ENCODE measurements at places on chromosomes 5 and 9.

- DNase-seq = no peak
These were observed 24.1 kb downstream of the PCDH1 start for GRCh38 chr5:141853895-141854626.

DNA sequence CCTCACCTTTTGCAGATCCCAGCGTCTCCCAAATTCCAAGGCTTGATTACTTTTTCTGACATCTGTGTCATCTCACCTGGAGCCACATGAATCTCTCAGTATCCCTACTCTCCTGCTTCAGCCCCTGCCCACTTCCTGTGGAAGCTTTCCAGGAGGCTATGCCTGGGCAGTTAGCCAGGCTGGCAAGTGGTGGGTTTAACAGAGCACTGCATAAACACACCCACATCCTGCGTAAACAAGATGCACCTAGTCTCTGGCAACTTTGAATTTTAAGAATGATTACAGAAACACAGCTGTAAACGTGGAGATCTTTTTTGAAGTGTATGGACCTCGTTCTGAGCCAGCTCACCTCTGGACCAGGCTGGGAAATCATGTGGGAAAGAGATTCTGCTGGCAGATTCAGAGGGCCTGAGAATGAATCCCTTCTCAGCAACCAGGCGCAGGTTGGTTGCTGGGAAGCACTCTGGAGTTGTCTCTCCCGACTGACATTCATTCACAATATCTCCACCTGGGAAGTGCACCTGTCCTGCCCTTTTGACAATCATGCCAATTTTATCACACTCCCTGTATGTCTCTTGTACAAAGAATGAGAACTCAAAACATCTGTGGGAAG is 55.7 kb upstream of the FANCC start:
- DNase-seq = no peak

GRCh38 chr9:95572381-95573151 is 55.8 kb upstream of the PTCH1 start:
- DNase-seq = no peak

DNA sequence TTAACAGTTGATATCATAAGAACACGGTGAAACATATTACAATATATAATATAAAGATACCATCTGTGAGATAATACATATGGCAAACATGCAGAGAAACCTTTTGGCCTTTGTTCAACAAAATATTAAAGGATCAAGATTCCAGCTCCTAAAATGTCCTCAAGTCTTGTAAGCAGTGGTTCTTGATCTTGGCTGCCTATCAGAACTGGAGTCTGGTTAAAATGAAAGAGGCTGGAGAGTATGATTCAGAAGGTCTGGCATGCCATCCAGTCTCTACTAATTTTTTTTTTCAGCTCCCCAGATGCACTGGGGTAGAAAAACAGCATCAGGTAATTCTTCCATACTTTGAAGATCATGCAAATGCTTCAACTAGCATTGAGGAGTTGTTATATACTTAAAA is 83.2 kb downstream of the TNC start:
- DNase-seq = no peak

- no peak for DNase-seq
These were observed 198.6 kb upstream of the SH3GL2 start for GRCh38 chr9:17380126-17380861.

DNA sequence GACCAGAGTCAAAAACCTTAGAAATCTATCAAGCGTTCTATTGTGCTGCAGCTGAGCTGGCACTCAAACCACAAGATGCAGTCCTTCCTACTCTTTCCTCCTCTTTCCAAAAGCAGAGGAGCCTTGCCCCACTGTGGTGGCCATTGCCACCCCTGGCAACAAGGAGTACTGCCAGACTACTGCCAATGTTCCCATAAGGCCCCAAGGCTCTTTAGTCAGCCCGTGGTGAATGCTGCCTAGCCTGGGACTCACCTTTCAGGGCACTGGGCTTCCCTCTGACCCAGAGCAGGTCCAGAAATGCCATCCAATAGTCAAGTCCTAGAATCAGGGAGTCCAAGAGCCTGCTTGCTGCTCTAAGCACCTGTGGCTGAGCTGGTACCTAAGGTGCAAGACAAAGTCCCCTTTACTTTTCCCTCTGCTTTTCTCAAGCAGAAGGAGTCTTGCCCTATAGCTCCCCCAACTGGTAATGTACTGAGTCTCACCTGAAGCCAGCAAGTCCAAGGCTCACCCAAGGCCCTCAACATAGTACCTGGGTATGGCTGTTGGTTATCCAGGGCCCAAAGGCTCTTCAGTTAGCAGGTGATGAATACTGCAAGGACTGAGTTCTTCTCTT is 219.4 kb downstream of the ATPSCKMT start:
- DNase-seq = no peak

- no peak for DNase-seq
These were observed 158.6 kb upstream of the ALDH1B1 start for GRCh38 chr9:38233796-38234355.

DNA sequence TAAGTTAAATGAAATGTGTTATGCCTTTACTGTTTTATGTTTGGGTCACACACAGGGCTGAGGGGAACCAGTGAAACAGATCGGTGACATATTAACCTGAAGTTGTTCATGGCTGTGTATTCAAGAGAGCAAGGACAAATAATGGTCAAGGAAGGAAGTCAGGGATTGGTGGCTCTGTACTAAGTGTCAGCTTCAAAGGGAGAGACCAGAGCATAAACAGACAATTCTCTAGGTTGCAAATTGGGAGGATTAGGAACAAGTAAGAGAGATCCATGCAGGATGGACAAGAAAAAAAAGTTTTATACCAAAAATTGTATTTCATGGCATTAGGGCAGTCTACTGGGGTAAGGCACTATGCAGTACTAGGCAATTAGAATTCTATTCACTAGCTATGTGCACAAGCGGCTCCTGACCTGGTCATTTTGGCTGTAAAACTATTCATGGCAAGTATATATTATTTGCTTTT is 156.3 kb downstream of the PLPPR1 start:
- DNase-seq = no peak

GRCh38 chr5:132064738-132065331 is 4.4 kb downstream of the IL3 start:
- DNase-seq = peak; percentile 60

DNA sequence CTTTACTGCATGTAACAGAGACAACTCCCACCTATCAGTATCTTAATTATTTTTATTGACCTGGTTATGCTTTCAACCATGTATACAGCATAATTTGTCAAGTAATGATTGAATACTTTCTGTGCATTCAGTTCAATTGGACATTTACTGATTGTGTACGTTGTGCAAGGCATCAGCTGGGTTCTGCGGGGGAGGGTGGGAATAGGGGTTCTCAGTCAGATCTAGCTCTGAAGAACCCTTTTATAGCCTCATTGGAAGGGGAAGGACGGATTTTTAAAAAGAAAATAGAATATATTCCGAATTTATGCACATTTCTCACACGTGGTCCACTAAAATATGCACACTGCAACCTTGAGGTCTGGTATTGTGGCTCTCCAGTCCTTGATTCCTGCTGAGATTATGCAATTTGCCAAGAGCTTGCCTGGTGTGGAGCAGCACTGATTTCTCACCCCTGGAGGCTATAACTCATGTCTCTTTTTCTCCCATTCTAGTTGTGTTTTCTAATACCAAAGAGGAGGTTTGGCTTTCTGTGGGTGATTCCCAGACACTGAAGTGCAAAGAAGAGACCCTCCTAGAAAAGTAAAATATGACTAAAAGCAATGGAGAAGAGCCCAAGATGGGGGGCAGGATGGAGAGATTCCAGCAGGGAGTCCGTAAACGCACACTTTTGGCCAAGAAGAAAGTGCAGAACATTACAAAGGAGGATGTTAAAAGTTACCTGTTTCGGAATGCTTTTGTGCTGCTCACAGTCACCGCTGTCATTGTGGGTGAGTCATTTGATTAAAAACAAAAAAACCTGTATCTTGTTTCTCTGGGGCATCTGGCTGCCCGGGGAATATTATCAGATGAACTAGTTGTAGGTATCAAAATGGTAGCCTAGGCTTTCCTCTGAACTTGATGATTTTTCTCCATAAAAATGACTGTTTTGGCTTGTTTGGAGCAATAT is 1.7 kb downstream of the SLC1A3 start:
- DNase-seq = no peak
